SW480 (cell line): ENCODE measurements at places on chromosomes 6 and 20.

DNA sequence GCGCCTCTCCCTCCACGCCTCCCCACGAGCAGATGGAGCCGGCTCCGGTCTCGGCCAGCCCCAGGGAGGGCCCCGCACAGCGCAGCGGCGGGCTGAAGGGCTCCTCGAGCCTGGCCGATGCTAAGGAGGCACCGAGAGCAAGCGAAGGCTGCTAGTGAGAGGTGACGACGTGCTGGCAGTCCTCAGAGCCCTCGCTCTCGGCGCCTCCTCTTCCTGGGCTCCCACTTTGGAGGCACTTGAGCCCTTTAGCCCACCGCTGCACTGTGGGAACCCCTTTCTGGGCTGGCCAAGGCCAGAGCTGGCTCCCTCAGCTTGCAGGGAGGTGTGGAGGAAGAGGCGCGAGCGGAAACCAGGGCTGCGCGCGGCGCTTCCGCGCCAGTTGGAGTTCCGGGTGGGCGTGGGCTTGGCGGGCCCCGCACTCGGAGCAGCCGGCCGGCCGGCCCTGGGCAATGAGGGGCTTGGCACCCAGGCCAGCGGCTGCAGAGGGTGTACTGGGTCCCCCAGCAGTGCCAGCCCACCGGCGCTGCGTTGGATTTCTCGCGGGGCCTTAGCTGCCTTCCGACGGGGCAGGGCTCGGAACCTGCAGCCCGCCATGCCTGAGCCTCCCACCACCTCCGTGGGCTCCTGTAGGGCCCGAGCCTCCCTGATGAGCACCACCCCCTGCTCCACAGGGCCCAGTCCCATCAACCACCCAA, 2.5 kb upstream of the TMEM14C start:
- DNase-seq = peak; percentile 4

DNA sequence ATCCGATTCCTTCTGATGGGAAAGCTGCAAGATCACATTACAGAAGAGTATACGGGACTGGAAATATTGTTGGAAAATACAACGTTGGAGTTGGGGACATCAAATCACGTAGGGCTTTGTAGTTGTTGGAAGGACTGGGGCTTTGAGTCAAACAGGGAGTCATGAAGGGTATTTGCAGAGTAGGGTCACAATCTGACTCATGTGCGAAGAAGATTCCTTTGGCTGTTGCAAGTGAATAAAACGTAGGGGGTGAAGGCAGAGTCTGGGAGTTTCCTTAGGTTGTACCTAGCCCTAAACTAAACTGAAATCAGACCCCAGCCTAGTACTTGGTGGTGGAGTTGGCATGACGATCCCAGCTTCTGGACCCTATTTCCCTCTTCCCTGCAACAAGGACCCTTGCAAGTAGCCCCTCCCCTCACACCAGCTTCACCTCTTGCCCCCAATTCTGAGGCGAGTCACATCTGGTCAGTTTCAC, 32.3 kb downstream of the SNX5 start:
- no peak for DNase-seq

DNA sequence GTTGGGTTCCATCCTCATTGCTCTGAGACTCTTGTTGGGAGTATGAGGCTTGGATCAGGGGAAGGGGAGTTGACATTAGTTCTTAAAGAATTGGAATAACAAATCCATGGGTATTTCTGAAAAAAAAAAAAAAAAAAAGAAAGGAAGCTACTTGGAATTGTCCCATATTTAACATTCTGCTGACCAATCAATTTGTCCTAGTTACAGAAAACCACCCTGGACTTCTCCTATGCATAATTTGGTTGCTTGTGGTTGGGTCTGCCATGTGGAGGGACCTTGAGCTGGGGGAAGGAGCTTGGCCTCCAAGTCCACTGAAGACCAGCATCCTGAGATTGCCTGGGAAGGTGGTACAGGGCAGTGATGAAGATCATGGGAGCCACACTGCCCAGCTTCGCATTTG, 32.6 kb downstream of the PLG start:
- no peak for DNase-seq

DNA sequence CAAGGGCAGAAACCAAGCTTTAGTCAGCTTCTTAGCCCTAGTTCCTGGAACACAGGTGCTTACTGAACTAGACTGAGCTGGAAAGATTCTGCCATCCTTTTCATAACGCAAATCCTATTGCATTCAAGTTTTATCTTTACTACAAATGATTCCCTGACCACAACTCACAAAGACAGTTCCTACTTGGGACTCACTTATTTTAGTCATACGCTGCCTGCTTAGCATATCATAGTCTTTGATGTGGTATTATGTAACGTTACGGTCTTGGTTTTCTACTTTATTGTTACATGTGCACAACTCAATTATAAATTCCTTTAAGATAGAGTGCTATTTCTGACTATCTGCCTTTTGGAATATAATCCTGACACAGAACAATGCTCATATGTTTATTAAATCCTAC, 59.1 kb downstream of the BLOC1S5 start:
- DNase-seq = peak; percentile 68

GRCh38 chr6:149860834-149861602, 3.1 kb downstream of the LRP11 start:
- DNase-seq = no peak

GRCh38 chr6:154933181-154933827, 61.8 kb upstream of the TIAM2 start:
- DNase-seq = no peak

DNA sequence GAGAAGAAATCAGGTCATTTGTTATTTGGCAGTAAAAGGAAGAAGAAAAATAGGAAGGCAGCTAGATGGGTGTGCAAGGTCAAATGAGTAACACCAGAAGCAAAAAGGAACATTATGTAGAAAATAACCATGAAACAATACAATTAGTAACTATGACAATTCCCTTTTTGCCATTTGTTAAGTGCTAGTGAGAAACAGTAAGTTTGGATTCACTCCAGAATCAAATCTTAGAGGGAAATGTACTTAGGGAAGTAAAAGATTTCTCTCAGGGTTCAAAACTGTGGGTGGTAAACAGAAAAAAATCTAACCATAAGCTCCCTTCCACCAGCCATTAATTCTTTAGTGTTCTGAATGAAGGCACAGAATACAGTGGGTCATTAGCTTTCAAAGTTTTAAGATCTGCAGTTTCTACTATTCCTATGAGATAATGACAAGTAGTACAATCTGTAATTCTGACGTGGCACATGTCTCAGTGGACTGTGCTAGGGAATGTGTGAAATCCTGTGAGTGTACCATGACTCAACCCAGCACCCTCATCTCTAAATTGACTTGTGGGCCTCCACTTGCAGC, 17.1 kb downstream of the REPS1 start:
- no peak for DNase-seq

DNA sequence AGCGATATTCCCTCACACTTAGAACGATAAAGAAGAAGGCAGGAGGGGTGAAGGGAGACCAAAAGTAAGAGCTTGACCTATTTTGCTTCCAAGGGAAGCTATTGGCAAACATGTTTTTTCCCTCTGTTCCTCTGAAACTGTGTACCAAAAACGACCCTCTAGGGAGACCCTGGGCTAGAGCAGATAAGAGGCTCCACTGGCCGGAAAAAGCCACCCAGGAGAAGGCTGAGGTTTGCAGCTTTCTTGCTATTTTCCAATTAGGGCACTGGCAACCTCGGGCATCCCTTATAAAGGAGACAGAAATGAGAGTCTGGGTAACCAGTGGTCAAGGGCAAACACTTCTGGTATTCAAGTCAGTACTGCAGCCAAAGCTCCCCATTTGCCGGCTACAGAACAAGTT, 168.0 kb downstream of the KIF16B start:
- no peak for DNase-seq
